Heart right ventricle (tissue), 16 donors: ENCODE measurements at places on chromosomes 2 and 18.

DNA sequence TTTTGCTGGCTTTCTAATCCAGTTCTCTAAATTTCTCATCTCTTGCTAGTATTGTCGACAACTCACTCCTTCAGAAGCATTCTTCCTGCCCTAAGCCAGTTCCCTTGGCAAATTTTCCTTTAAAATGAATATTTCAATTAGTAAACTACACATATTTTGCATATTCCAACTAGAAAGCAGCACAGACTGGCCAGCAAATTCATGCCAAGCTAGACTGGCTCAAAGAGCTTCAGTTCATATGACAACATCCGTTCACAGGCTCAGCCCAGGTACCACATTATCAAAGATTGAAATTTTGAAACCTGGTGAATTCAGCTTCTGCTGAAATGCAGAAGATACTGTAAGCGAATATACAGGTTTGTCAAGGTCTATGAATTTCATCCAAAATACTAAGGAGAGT lies 64.5 kb downstream of the AFF3 start:
- DNase-seq, result no peak

- no peak for DNase-seq
Measured at GRCh38 chr18:72697706-72698105, 153.6 kb upstream of the CBLN2 start.

- DNase-seq, result no peak
Measured at GRCh38 chr2:26480566-26481423, 2.9 kb upstream of the OTOF start.

GRCh38 chr2:30259827-30260679 lies 28.7 kb downstream of the LBH start:
- no peak for DNase-seq

- DNase-seq, result no peak
Measured at GRCh38 chr2:223815884-223816570, 21.4 kb downstream of the AP1S3 start.

DNA sequence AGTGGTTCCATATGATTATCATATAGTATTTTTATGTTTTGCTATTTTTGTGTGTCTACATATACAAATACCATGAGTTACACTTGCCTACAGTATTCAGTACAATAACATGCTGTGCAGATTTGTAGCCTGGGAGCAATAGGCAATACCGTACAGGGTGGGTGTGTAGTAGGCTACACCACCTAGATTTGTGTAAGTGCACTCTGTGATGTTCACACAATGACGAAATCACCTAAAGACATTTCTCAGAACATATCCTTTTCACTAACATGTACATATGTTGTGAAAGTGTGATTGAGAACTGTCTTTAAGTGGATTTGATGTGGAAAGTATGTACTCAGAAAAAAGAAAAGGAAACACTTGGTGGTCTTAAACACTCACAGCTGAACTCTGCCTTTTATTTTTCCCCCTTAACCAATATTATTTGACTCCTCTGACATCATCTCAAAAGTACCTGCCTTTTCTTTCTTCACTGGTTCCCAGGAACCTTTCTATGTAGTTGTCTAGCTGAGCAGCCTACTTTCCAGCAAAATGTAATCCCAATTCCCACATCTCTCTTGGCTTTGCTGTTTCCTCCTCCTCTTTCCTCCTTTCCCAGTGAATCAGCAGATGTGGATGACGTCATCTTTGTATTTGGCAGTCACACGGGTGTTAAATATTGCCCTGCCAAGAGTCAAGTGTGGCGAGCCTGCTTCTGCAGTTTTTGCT lies 47.7 kb downstream of the OSBPL6 start:
- DNase-seq, result peak; percentile 74

DNA sequence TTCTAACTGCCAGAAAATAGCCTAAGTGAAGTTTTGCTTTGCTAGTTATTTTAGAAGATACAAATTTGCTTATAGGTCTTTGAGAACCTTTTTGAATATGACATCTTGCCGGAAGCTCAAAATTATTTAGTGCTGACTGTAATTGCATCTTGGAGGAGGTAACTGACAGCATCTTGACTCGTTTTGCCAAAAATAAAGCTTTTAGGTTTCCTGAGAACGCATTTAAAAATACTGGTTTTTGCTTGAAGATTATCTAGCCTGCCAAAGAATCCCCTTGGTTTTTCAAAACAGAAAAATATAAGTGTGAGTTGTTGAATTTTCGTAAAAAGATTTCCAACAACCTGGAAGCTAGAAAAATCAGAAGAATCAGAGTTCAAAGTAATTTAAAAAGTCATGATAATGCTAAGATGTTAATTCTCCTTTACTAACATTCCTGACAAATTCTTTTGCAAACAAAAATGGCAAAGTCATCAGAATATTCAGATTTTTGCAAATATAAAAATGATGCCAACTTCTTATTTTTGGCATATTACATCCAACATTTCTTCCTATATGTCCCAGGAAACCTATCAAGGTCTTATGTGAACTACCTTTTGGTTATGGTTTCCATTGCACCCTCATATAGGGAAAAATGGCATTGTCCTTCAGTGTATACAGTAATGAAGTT lies 178.0 kb upstream of the SLC8A1 start:
- DNase-seq, result no peak

GRCh38 chr2:40242315-40242714 lies 209.6 kb downstream of the SLC8A1 start:
- DNase-seq, result no peak

DNA sequence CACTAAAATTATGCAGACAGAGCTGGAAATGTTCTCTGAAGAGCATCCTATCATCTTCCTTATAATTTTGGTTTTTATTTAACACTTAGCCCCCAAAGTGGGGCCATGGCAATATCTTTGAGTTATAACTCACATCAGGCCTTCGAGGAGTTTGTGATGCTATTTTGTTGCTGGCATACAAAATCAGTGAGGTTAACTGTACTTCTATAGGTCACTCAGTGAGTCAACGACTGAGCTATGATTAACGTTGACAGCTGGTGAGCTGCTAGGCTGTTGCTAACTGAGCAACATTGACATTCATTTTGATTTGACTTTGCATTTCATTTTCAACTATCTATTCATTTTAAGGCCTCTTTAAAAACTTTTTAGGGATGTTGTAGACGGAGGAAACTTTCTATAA lies 50.0 kb downstream of the GPD2 start:
- no peak for DNase-seq

- no peak for DNase-seq
Measured at GRCh38 chr2:151325581-151326095, 31.8 kb upstream of the TNFAIP6 start.

GRCh38 chr2:45634223-45634622 lies 17.3 kb upstream of the PRKCE start:
- DNase-seq, result no peak

GRCh38 chr2:206084439-206084869 lies 1.5 kb downstream of the INO80D start:
- peak; percentile 33 for DNase-seq

- DNase-seq, result no peak
Measured at GRCh38 chr2:64115808-64116598, 28.2 kb downstream of the PELI1 start.

DNA sequence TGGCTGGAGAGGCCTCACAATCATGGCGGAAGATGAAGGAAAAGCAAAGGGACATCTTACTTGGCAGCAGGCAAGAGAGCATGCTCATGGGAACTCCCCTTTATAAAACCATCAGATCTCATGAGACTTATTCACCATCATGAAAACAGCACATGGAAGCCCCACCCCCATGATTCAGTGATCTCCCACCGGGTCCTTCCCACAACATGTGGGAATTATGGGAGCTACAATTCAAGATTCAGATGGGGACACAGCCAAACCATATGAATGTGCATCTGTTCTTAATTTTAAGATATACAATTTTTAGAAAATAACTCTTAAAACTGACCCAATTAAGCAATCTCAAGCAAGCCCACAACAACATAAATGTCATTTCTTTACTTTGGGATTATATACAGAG lies 12.6 kb downstream of the C18orf63 start:
- no peak for DNase-seq

DNA sequence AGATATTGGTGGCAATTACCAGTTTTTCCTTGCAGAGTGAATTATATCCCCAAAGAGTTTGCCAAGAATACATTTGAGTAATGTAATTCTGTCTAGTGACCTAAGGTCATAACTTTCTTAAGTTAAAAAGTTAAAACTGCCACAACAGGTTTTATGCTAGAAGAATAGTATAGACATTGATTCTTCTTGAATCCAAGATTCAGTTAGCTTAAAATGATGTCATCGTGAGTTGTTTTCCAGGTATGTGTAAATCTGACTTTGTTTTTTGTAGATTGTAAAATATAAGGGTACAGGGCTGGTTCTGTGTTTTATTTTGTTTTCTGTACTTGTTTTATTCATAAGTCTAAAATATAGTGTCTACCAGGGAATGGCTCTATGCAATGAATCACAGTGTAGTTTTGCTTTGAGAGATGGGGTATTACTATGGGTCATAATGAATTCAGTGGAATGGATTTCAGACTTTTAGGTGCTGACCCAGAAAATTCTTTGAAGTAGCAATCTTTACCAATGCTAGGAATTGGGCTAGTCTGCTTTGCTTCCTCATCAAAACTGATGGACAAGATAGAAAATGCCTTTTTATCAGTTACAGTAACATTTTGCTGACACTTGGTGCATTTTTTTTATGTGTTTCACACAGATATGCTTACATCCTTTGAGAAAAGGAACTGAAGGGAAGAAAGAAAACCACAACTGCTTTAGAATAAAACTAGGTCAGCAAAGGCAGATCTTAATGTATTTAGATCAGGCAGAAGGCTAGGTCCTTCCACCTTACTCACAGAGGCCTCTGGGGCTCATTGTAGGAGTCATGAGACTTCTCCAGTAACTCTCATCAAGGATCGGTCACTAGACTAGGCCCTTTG lies 20.8 kb upstream of the MGAT5 start:
- DNase-seq, result no peak

GRCh38 chr2:190533968-190534309 lies 583 bp downstream of the NEMP2 start:
- no peak for DNase-seq

DNA sequence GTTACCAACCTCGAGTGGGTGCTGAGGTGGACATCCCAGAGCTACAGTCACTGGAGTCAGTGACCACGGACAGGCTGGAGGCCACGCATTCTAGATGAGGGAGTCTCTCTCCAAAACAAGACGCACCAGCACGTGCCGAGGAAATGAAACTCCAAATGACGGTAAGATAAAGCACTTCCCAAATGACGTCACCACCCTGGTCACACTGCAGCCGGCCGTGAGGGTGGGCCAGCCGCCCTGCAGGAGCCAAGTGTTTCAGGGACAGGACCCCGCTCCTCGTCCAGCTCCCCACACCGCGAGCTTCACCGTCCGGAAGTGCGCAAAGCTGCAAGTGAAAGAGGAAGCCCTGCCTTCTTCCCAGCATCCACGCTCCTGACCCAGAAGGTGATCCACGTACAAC lies 99.4 kb downstream of the ZNF516 start:
- no peak for DNase-seq

DNA sequence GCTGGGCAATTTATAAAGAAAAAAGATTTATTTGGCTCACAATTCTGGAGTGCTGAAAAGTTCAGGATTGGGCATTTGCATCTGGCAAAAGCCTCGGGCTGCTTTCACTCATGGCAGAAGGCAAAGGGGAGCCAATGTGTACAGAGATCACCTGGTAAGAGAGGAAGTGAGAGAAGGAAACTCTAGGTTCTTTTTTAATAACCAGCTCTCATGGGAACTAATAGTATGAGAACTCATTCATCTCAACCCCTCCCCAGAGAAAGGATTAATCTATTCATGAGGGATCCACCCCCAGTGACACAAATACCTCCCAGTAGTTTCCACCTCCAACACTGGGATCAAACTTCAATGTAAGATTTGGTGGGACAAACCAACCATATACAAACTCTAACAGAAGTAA lies 129.0 kb downstream of the EVA1A start:
- no peak for DNase-seq

DNA sequence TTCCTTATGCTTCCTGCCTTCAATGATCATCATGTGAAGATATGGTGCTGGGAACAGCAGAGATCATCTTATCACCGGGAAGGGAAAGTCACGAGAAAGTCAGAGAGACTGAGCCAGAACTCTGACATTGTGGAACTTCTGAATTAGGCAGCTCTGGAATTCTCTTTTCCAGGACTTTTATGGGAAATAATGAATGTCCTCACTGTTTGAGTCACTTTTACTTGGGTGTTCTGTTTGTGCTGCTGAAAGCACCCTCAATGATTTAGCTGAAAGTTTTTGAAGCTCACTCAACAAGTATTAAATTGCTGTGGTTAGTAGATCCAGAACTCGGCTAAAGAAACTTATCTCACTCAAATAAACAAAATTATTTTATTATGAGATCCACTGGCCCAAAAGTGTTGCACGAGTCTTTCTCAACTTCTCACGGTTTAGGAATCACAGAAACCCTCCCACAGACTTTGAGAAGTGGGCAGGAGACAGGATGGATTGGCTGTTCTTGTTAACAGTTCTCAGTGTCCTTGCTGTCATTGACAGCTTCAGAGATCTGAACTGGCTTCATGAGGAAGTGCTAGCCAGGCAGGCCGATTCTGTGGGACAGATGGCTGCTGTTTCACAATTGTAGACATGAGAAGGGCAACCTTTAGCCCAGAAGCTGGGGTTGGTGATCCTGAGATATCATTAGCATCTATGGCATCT lies 26.4 kb upstream of the ATRAID start:
- no peak for DNase-seq

DNA sequence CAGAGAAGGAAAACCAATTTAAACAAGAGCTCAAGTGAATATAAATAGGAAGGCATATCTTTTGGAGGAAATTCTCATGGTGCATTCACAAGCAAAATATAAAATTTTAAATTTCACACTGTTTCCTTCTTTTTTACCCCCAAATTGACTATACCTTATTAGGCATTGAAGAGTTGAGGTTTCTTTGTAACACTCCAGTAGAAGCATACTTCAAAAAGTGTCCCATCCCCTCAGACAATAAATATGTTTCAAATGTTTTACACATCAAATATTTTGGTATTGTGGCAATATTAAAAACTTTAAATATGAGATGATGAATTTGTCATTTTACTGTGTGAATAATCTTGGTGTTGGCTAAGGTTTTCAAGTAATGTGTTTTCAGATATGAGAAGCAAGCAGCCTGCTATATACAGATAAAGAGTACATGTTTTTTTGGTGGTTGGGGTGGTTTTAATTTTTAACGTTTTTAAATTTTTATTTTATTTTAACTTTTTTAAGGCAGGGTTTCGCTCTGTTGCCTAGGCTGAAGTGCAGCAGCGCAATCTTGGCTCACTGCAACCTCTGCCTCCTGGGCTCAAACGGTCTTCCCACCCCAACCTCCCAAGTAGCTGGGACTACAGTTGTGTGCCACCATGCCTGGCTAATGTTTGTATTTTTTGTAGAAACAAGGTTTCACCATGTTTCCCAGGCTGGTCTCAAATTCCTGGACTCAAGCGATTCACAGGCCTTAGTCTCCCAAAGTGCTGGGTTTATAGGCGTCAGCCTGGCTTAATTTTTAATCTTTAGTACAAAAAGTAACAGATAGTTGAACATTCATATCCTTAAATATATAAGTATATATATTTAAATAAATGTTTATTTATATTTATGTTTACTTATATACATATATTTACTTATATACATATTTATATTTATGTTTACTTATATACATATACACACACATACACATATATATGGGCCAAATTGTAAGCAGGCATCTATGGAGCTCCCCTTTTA lies 36.5 kb upstream of the DLX1 start:
- DNase-seq, result no peak

- DNase-seq, result no peak
Measured at GRCh38 chr2:75606761-75607399, 39.7 kb upstream of the MRPL19 start.

- DNase-seq, result no peak
Measured at GRCh38 chr18:35130236-35130635, 89.0 kb downstream of the MAPRE2 start.
